ENCODE measurements at places on chromosomes 6 and 20.

- DNase-seq: no peak
These were observed 81.9 kb downstream of the ANKS1A start for GRCh38 chr6:34970957-34971356.

GRCh38 chr6:17417817-17418216, 24.4 kb downstream of the CAP2 start:
- DNase-seq: no peak

- no peak for DNase-seq
These were observed 42.9 kb downstream of the C6orf132 start for GRCh38 chr6:42099340-42100028.

- DNase-seq: no peak
These were observed 135.8 kb downstream of the MYO6 start for GRCh38 chr6:75884822-75885221.

DNA sequence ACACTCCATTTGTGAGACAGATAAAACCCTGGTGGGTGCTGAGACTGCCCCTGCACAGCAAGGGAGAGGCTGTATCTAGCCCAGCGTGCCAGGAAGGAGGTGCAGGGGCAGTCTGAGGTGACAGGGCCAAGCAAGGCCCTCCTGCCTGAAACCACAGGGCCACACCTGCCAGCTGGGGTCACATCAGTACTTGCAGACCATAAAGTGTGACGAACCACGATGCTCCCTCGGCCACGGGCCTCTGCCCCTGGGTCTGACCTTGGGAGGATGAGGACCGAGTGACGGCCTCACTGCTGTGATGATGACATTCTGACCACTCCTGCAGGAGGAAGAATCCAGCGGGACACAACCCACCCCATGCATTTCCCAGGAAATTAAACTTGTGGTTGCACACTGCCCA, 75.1 kb downstream of the NINL start:
- no peak for DNase-seq

Data from activated effector memory CD4-positive, alpha-beta T cell treated with anti-CD3 and anti-CD28 coated beads, Interleukin-2, amount 50 U/mL, for 16 hours (primary cell).